ENCODE measurements at places on chromosomes 6 and 20. TPM values are rescaled to one million over a fixed set of nuclear protein-coding genes. Genes with fewer than 3 reads are reported as not detected.
A peak's percentile ranks its signal among the peaks of the same experiment; 100 is the strongest.

GRCh38 chr20:1323830-1324597 lies 4.9 kb downstream of the SDCBP2 start:
- DNase-seq: no peak

ELOVL4 gene
- total RNA-seq: 4.5 TPM

DNA sequence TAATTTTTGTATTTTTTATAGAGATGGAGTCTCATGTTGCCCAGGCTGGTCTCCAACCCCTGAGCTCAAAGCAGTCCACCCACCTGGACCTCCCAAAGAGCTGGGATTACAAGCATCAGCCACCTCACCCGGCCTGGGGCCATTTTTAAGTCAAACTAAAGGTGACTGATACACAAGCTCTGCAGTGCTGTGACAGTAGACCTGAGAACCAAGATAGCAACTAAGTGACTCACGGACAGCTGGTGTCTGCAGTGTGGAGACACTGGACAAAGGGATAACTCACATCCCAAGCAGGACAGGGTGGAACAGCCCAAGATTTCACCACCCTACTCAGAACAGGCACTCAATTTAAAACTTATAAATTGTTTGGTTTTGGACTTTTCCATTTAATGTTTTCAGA lies 402.5 kb downstream of the CD83 start:
- no peak for DNase-seq

OR2W1 gene
- not detected for total RNA-seq

HLA-DRB5 gene
- not detected for total RNA-seq

- DNase-seq: no peak
These were observed 231.3 kb downstream of the TFAP2C start for GRCh38 chr20:56860413-56860812.

MDFI gene
- 0.72 TPM for total RNA-seq

TOX2 gene
- total RNA-seq: 0.12 TPM

GRCh38 chr6:155126727-155127439 lies 131.8 kb downstream of the TIAM2 start:
- peak; percentile 73 for DNase-seq

DNA sequence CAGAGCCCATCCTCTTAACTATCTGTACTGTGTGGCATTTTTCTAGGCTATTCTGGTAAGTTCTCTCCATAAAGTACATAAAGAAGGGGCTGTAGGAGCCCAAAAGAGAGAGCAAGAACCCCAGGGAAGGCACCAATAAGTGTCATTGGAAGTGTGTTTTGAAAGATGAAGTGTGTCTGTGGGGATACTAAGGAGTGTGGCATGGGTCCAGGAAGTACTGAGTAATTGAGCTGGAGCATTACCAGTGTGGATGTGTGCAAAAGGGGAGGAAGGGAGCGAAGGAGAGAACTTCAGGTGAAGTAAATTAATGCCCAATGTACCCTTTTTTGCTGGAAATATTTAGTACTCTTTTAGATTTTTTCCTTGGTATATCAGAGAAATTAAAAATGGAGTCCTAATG lies 63.9 kb downstream of the KCNS1 start:
- DNase-seq: peak; percentile 29

- DNase-seq: peak; percentile 59
These were observed 1025.0 kb upstream of the GJE1 start for GRCh38 chr6:141107591-141108160.

DPPA5 gene
- not detected for total RNA-seq

- DNase-seq: no peak
These were observed 53.8 kb downstream of the C6orf58 start for GRCh38 chr6:127630800-127631199.

DNA sequence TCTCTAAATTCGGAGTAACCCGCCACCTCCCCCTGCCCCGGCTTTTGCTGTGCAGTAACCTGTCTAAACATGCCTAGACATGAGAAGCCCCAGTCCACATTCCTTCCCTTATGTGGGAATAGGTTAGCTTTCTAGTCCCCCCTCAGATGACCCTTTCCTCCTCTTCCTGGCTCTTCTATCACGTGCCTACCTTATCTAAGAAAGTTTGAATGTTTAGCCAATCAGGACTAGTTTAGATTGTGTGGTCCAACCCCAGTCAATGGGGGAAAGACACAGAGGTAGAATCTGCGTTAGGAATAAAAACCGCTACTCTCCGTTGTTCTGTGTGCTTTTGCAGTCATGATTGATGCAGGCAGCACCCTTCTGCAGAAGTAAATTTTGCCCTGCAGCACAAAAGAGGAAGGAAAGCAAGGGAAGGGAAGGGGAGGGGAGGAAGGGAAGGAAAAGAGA lies 69.0 kb upstream of the CD93 start:
- DNase-seq: peak; percentile 37

DNA sequence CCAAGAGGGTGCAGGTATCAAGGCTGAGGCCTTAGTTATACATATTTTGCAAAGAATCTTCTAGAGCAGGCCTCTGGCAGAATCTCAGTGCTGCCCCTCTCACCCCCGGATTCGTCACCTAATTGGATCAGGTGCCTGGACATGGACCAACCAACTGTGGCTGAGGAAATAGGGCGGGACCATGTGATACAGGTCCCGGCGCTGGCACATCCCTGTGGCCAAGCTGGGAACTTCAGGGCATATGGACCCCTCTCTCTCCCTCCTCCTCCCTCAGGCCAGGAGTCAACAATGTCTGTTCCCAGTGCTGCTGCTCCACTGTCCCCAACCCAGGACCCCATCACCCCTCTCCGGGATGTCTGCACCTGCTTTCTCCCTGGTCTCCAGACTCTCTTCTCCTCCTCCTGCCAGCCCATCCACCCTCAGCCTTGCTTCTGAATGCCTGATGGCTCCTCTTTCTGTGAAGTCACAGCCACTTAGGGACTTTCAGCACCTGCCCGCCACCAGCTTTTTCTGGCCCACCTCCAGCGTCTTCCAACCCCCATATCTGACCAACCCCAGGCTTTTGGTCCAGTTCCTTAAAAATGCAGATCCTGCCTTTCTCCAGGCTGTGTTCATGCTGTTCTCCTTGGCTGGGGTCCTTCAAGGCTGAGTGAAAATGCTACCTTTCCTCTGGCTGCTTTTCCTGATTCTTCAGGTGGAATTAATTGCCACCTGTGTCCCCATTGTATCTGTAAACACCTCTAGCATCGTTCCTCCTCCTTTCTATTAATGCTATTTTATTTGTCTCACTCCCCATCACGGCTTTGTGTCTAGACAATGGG lies 19.0 kb upstream of the MLN start:
- peak; percentile 62 for DNase-seq

PTK6 gene
- not detected for total RNA-seq

DNA sequence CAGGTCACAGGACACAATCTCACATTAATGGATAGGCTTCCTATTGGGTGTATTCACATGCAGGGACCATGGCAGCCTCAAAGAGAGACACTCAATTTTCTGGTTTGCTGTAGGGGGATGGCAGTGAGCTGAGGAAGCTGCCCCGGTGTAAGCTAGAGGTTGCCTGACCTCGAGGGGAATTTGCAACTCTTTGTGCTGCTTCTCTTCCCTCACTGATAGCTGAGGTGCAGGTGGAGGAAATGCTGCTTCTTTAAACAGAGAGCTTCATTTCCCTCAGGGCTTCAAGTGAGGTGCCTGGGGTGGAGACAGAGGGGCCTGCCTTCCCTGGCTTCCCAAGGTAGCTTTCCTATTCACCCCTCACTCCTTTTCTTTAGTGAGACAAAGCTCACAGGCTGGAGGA lies 151.9 kb downstream of the CD83 start:
- DNase-seq: no peak

GRCh38 chr6:157385482-157385881 lies 4.5 kb downstream of the ZDHHC14 start:
- no peak for DNase-seq

DNA sequence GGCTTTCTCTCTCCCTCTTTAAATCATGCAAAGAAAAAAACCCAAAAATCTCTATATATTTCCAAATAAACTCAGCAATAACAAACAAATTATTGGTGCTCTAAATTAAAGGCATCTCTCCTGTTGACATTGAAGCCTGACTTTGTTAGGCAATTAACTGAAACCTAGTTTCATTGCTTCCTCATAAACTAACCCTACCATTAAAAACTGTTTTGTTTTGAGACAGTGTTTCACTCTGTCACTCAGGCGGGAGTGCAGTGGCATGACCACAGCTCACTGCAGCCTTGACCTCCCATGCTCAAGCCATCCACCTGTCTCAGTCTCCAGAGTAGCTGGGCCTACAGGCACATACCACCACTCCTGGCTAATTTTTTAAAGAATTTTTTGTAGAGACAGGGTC lies 34.9 kb downstream of the PIGU start:
- no peak for DNase-seq

CLIC5 gene
- total RNA-seq: not detected

DNA sequence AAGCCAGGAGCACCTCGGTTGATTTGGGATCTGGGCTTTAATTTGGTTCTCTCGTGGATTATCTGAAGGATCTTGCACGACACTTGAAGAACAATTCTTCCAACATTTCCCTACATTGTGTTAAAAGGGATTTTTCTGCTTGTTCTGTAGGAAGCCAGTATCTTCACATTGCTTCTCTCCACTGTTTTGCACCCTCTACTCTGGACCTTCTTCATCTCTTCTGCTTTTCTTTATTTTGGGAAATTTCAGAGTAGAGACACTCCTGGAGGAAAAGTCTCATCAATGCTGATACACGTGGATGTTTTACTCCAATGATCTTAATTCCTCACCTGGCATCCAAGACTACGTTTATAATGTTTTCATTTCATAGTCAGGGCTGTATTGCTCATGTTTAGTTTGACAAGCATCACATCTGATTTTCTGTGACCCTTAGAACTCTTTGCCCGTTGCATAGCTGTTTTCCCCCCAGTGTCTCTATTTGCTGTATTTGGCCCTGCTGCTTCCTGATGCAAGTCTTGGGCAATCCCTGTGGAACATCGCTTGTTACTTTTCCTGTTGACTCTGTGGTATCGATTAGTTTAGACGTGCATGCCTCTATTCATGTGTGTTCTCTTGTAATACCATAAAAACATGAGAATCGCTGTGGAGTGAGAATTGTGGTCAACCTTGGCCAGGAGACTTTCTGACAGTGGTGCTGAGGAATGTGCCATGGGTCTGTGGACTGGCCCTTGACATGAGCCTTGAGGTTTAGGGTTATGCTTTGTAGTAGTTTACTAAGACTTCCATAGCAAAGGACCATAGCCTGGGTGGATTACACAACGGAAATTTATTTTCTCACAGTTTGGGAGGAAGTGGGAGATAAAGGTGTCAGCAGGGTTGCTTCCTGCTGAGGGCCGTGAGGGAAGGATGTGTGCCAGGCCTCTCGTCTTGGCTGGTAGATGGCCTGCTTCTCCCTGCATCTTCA lies 12.5 kb downstream of the PLCB1 start:
- DNase-seq: peak; percentile 8

DNA sequence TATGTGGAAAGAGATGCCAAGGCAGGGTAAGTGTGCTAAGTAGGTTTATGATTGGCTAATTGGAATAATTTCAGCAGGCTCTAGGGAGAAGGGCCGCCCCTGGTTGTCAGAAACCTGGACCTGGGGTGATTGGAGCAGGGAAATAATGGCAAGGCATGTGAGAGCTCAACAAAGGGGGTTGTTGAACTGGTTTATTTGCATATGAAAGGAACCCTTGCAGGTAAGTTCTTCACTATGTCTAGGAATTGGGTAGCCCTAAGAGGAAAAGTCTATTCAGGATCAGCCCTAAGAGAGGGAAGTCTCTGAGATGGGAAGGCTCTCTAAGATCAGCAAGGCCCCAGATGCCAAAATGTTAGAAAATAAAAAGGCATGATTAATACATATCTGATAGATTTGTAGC lies 175.4 kb upstream of the PRND start:
- DNase-seq: no peak

- no peak for DNase-seq
These were observed 27.8 kb downstream of the ELOVL5 start for GRCh38 chr6:53320964-53321363.

Measured in H4 (cell line).